ENCODE measurements at places on chromosomes 1 and 21. TPM values are rescaled to one million over a fixed set of nuclear protein-coding genes. Genes with fewer than 3 reads are reported as not detected.

- peak; percentile 75 for DNase-seq
- H3K36me3 ChIP-seq = peaks cover 33% of the 10 kb centered on the region
- H3K27me3 ChIP-seq = no peaks in the 10 kb centered on the region
These were observed 155.2 kb downstream of the PEX14 start for GRCh38 chr1:10629816-10630571.

- no peaks in the 10 kb centered on the region for H3K27me3 ChIP-seq
- no peaks in the 10 kb centered on the region for H3K36me3 ChIP-seq
- H3K27ac ChIP-seq = no peak overlapping the region
- H3K4me1 ChIP-seq = no peaks in the 10 kb centered on the region
- H3K4me3 ChIP-seq = no peak overlapping the region
These were observed 3.5 kb downstream of the HRNR start for GRCh38 chr1:152220166-152221163.

DNA sequence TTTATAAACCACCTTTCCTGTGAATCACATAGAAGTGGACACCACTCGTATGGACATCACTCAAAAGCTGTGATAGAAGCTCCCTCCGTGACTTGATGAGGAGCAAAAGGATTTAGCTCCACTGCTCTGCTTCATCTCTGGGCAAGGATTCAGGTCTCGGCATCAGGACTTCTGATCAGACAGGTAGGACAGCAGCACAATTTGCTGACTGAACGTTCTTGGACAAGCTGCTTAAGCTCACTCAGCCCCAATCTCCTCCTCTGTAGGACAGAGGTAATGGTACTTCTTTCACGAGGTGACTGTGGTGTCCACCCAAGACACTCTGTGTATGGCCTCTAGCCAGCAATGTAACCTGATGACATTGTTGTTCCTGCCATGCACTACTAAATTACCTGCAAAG lies 122.6 kb upstream of the AJAP1 start:
- no peaks in the 10 kb centered on the region for H3K4me1 ChIP-seq
- no peak overlapping the region for H3K27ac ChIP-seq
- no peak overlapping the region for H3K4me3 ChIP-seq
- H3K36me3 ChIP-seq = no peaks in the 10 kb centered on the region
- no peak for DNase-seq

Gene CXADR
- total RNA-seq = 25.1 TPM

DNA sequence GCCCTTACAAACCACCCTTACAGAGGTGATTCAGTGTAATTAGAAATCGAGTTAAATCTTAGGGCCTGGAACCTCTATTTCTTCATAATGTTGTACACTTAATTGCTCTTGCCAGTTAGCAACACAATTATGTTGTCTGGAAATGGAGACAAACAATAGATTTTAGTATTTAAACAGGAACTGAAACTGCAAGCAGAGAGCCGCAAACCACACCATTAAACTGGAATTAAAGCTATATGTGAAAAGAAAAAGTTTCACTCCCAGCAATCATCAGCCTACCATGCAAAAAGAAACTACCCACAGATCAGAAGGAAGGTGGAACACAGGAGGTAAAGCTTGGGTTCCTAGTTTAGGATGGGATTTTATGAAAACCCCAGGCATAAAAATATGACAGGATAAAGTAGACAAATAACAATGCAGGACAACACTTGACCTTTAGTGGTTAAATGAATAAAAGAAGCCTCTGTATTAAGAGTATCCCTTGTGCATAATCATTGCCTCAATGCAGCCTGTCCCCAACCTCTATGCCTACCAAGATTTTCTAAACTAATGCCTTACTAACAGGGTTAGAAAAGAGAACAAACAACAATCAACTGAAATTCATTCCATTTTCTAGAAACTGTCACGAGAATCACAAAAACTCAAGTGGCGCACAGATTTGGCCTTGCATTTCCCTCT lies 304.3 kb upstream of the ESRRG start:
- DNase-seq = no peak
- no peaks in the 10 kb centered on the region for H3K27me3 ChIP-seq
- no peak overlapping the region for H3K27ac ChIP-seq
- no peak overlapping the region for H3K4me3 ChIP-seq

DNA sequence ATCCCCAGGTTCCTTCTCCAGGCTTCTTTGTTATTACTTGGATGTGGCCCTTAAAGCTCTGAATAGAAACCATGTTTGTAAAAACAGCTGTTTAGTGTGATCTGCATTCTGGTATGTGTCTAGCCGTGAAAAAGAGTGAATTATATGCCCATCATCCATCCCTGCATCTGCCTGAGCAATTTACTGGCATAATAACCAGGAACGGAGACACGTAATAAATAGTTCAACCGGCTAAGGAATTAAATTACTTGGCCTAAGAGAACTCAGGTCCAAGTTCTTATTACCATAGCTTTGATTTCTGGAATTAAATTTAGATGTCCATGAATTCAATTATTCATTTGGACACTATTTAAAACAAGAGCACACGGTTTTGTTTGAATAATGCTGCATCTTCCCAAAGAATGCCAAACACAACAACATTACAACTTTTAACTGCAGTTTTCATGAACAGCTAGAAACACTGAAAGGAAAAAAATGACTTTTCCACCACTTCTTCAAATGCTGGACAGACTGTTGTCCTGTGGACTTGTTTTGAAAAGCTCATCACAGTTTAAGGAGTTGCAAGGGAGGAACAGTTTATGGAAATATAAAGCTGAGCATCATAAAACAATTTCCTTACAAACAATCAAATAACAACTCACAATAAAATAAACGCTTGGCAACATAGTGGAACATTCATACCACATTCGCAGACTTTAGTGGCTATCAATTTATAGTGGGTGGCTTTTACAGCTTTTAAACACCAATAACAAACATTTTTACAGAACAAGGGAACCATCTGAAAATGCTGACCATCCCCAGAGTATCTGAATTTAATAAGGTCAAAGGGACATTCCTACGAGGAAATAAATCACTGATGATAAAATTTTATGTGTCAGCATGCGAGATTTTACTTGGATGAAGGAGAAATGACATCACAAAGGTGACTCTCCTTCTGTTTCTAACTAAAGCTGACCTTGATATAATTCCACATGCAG lies 144.7 kb downstream of the APP start:
- no peaks in the 10 kb centered on the region for H3K27me3 ChIP-seq
- no peaks in the 10 kb centered on the region for H3K4me1 ChIP-seq
- no peak for DNase-seq

DNA sequence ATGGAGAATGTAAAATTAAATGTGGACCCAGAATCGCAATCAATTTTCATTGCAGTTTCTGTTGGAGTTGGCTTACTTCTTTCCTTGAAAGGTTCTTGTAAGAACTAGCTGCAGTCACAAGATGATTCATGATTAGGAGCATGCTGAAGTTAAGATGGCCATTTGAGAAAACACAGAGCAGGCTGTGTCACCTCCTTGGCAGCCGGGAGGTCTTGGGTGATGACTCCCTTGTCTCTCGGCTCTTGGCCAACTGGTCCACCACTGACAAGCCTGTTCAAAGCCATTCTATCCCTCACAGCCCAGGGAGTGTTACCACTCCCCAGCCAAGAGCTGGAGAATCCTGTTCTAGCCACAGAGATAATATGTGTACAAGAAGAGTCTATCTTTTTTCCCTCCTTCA lies 40.6 kb downstream of the OPTC start:
- H3K27ac ChIP-seq = peak overlapping the region; percentile 24
- no peaks in the 10 kb centered on the region for H3K27me3 ChIP-seq
- peaks cover 2% of the 10 kb centered on the region for H3K4me1 ChIP-seq
- no peak overlapping the region for H3K4me3 ChIP-seq

DNA sequence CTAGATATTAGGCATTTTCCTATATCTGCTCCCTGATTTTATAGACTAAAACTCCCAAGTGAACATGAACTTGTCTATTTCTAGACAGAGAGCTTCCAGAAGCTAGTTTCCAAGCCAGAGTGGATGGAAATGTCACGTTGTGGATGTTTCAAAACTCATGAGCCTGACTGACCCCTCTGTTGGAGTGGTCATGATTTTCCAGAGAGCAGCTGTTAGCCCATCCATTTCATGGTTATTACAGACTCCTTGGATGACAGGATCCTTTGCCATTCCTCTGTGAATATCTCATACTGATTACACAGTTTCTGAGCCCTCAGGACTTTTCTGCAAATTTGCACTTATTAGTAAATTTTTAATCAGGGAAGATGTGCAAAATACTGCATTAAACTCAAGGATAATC lies 76.8 kb upstream of the ATF3 start:
- no peak overlapping the region for H3K27ac ChIP-seq
- H3K27me3 ChIP-seq = no peaks in the 10 kb centered on the region
- no peak for DNase-seq
- H3K4me1 ChIP-seq = no peaks in the 10 kb centered on the region
- no peaks in the 10 kb centered on the region for H3K36me3 ChIP-seq
- H3K4me3 ChIP-seq = no peak overlapping the region

Gene TAS1R3
- 0.37 TPM for total RNA-seq

DNA sequence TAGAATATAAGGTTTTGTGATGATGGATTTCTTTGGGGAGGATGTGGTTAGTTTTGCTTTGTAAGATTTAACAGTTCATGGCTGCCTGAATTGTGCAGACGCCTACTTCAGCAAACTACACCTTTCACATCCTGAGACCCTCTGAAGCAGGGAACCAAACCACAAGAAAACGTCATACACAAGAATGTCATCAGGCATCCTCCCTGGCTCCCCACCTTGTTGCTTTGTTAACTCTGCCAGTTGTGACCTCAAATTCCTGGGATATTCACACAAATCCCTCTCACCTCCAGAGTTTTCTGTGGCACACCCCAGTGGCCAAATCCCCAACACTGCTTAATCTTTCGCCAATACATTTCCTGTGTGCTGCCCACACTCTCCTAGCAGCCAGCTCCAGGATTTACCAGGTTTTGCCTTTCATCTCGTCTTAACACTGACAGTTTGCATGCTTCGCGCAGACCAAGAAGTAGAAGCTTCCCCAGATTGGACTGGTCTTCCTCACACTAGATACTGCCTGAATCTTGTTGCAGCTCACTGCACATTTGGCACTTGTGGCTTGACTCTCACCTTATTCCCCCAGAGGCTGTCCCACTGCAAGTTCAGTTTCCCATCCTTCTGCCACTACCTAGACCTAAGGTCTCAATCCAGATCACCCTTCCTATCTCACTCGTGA lies 51.1 kb upstream of the CTTNBP2NL start:
- no peaks in the 10 kb centered on the region for H3K27me3 ChIP-seq
- no peaks in the 10 kb centered on the region for H3K4me1 ChIP-seq
- no peak overlapping the region for H3K4me3 ChIP-seq
- H3K36me3 ChIP-seq = no peaks in the 10 kb centered on the region
- no peak overlapping the region for H3K27ac ChIP-seq

GRCh38 chr1:43021547-43022474 lies 63.1 kb upstream of the SLC2A1 start:
- no peak for DNase-seq
- H3K36me3 ChIP-seq = no peaks in the 10 kb centered on the region
- no peaks in the 10 kb centered on the region for H3K4me1 ChIP-seq

Gene TMEM125
- 202 TPM for total RNA-seq

Gene NBPF3
- total RNA-seq = 3.6 TPM

GRCh38 chr1:214076708-214077065 lies 88.9 kb downstream of the PROX1 start:
- H3K4me3 ChIP-seq = no peak overlapping the region
- no peaks in the 10 kb centered on the region for H3K27me3 ChIP-seq
- H3K36me3 ChIP-seq = no peaks in the 10 kb centered on the region
- no peak for DNase-seq

GRCh38 chr21:31558962-31559367 lies 100.5 kb upstream of the SOD1 start:
- peaks cover 25% of the 10 kb centered on the region for H3K4me1 ChIP-seq
- H3K27me3 ChIP-seq = peaks cover 23% of the 10 kb centered on the region
- H3K36me3 ChIP-seq = no peaks in the 10 kb centered on the region
- H3K27ac ChIP-seq = no peak overlapping the region
- H3K4me3 ChIP-seq = peak overlapping the region; percentile 52

DNA sequence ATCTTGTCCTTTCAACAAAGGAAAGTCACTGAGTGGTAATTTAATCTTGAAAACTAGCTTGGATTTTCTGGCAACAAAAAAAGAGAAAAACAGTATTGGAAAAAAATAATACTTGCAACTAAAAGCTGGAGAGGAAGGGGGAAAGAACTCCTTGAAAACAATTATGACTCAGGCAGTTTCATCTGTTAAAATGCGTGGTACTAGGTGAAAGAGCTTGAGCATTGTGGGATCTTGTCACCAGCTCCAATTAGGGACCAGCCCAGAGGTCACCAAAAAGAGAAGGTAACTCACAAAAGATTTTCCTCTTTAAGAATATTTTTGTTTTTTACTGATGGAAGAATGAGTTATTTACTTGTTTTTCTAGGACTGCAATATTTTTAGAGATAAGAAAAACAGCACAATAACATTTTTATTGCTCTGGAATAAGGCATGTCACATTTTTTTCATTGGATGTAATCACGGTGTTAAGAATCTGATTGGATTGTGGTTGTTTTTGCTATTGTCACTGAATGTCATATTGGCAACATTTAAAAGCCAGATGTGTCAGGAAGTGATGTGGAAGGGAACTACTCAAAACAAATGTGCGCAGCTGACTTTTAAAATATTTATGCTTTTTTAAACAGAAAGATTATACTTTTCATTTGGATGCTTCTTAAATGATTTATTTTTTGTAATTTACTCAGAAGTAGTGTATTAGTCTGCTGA lies 78.5 kb upstream of the ADAMTS5 start:
- no peaks in the 10 kb centered on the region for H3K27me3 ChIP-seq
- no peak overlapping the region for H3K4me3 ChIP-seq
- DNase-seq = no peak
- no peaks in the 10 kb centered on the region for H3K4me1 ChIP-seq
- no peak overlapping the region for H3K27ac ChIP-seq
- H3K36me3 ChIP-seq = no peaks in the 10 kb centered on the region

GRCh38 chr21:16078382-16078781 lies 348.6 kb downstream of the USP25 start:
- no peaks in the 10 kb centered on the region for H3K27me3 ChIP-seq
- no peaks in the 10 kb centered on the region for H3K4me1 ChIP-seq
- no peak overlapping the region for H3K4me3 ChIP-seq
- H3K27ac ChIP-seq = no peak overlapping the region
- DNase-seq = no peak

Gene CDC7
- 10.4 TPM for total RNA-seq

Gene HPDL
- total RNA-seq = 1.5 TPM

DNA sequence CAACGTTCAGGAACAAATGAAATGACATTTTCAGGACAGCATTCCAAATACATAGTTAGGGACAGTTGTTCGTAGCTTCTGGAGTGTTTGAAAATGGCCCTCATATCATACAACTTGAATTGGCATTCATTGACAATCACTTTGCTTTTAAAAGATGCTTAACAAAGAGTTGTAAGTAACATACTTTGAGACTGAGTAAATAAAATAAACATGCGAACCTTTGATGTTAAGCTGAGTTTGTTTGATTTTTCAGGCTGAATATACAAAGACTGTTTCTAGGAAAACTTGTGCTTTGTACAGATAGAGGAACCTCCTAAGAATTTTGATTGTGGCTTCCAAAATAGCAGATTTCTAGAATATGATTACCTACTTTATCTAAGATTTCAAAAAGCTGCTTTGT lies 45.3 kb downstream of the ITSN1 start:
- H3K36me3 ChIP-seq = no peaks in the 10 kb centered on the region
- H3K4me1 ChIP-seq = peaks cover 19% of the 10 kb centered on the region

GRCh38 chr1:218347723-218348627 lies 2.8 kb downstream of the TGFB2 start:
- peaks cover 4% of the 10 kb centered on the region for H3K4me1 ChIP-seq
- H3K4me3 ChIP-seq = peak overlapping the region; percentile 64
- H3K27ac ChIP-seq = peak overlapping the region; percentile 73
- H3K27me3 ChIP-seq = peaks cover 43% of the 10 kb centered on the region
- peak; percentile 77 for DNase-seq

- peaks cover 4% of the 10 kb centered on the region for H3K4me1 ChIP-seq
- no peaks in the 10 kb centered on the region for H3K27me3 ChIP-seq
- no peak overlapping the region for H3K4me3 ChIP-seq
These were observed 33.4 kb downstream of the DDX20 start for GRCh38 chr1:111789142-111789541.

Data from left lung (tissue), 14 donors.